ENCODE measurements at places on chromosomes 6 and 20.

- DNase-seq = no peak
Observed at GRCh38 chr6:53524455-53524815, 20.5 kb downstream of the GCLC start.

DNA sequence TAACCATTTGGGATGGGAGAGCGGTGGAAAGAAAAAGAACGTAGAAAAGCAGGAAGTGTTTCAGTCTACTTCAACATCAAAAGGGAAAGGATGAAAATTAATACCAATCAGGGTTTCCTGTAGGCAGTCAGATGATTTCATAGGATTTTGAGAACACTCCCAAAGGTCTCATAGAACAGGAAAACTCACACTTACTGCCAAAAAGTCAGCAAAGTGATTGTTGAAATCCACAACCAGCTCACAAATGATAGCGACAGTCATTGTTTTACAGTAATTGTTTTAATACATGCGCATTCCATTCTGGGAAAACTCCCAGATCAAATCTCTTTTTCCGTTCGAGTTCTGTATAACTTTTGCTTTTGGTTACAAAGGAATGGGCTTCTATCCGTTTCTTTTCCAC, 5.3 kb upstream of the CNKSR3 start:
- DNase-seq = no peak

GRCh38 chr6:7230956-7231713, 81.9 kb downstream of the SSR1 start:
- DNase-seq = no peak

DNA sequence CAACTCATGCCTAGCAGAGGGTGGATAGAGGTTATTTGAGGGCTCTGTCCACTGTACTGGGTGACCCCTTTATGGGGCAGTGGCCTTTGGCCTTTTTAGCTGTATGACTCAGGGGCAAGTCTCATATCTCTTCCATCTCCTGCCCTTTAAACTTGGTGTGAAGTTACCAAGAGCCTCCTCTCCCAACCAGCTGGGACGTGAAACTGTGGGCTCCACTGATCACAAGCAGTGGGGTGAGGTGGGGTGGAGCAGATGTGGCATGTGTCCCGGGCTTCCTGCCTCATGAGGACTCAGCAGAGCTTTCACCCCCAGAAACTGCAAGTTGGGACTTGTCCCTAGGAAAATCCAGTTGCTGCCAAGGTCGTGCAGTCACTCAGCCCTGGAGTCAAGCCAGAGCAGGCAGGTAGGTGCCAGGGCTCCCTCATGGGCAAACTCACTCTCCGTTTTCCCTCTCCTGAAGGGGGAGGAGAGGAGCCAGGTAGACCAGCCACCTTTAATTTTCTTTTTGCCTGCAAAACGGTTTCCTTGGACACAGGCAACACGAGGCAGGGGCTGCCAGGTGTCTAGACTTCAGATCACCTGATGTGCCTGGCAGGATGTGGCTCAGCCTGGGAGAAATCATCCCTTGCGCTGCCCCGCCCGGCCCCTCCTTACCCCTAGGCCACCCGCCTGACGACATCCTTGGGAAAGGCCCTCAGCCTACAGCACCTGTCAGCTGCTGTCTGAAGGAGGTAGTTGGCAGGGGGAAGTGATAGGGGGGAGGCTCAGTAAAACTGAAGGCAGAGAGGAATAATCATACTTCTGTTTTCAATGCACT, 4.0 kb downstream of the CDKN1A start:
- DNase-seq = no peak

GRCh38 chr20:17967521-17968365, 851 bp downstream of the SNX5 start:
- no peak for DNase-seq

DNA sequence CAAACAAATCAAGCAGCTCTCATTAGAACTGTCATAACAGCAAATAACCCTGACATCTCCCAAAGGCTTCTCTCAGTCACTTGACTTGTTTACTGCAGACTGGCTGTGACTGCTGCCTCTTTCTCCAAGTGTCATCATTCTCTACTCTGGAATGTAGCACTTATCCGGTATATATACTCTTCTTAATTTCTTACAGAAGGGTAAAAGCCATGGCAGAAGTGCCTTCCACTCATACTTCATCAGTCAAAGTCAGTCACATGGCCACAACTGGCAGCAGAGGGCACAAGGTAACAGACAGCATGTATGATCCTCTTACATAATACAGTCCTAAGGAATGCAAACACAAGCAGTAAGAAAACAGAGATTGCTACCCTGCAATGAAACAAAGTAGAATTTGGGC, 9.3 kb downstream of the NAPB start:
- no peak for DNase-seq

DNA sequence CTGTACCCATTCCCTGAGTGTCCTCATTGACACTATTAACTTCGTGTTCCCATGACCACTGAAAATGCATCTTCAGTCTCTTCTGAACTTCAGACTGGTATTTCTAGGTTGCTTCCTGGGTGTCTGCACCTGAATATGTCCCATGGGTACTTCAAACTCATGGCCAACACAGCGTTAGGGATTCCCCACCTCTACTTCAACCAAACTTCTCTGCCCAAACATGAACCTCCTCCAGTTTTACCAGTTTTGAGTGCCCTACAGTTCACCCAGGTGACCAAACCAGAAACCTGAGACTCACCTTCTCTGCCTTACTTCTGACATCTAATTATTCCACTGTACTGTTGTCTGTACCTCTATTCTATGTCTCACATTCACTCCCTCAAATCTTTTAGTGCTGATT, 99.5 kb upstream of the SUPT3H start:
- DNase-seq = no peak

- no peak for DNase-seq
Observed at GRCh38 chr6:105537981-105538578, 135.2 kb upstream of the PREP start.

DNA sequence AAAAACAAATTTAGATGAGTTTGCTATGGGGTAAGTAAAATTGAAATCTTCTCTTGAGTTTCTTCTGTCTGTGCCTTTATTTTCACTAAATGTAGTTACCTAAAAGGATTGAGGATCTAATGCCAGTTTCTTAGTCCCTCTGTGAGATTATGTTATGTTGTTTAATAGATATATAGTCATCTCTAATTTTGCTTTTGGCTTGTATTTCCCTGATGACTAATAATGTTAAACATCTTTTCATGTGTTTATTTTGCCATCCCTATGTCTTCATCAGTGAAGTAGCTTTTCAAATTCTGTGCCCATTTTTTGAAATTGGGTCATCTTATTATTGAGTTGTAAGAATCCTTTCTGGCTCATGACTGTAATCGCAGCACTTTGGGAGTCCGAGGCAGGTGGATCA, 13.7 kb downstream of the QRSL1 start:
- no peak for DNase-seq

GRCh38 chr6:23334360-23334759, 765.0 kb downstream of the HDGFL1 start:
- no peak for DNase-seq

GRCh38 chr6:70113171-70113570, 189.7 kb downstream of the COL9A1 start:
- DNase-seq = no peak

DNA sequence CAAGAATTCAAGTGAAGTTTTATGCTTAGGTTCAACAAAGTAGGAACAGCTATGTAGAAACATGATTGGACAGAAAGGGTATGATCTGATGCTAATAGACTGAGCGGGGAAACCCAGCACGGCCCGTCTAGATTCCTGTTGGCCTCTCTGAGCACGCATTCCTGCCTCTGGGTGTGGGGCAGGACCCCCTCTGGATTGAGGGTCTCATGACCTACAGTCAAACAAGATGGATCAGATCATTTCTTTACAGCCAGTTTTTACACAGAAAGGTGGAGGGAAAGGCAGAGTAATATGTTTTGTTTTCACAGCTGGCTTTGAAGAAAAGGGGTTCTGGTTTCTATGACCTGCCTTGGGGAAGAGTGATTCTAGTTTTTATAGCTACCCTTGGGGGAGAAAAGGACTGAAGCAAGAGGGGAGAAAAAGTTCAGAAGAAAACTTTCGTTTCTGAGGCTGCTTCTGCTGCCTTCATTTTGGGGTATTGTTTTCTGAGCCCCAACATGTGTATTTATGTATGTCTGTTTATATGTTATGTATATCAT, 99.6 kb upstream of the SLC22A16 start:
- no peak for DNase-seq

DNA sequence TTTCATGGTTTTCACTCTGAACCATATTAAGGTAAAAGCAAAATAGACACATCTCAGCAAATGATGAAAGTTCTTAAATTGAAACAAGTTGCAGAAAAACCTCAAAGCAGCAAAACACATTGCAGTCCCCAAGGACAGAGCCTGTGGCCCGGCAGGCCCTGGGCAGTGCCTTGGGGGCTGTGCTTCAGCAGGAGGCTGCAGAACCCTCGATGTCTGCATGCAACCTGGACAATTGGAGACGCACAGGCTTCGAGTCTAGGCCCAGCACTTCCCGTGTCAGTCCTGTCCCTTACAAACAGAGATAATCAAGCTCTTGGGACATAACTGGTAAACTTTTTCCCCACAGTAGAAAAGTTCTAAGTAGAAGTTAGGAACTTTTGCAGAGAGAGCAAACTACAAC, 9.2 kb downstream of the PYGB start:
- DNase-seq = no peak

- no peak for DNase-seq
Observed at GRCh38 chr6:125656287-125656870, 93.1 kb upstream of the HEY2 start.

DNA sequence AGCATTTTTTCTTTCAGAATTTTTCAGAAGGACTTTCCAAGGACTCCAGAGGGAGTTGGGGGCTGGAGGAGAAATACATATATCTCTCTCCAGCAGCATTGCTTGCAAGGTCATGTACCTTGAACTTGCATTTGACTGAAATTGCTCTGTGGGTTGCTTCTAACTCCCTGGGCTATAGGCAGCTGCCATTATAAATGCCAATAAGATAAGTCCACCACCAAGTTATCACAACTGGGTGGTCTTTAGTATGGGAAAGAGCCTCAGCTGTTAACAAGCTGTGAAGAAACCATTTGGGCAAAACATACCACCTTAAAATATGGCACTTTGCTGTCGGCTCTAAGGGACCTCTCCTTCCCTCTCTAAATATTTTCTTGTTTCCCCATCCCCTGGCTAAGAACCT, 20.9 kb upstream of the CITED2 start:
- DNase-seq = no peak

- no peak for DNase-seq
Observed at GRCh38 chr20:45752746-45753145, 30.6 kb downstream of the SPINT4 start.

- no peak for DNase-seq
Observed at GRCh38 chr6:102759415-102759814, 1365.9 kb downstream of the GRIK2 start.

GRCh38 chr20:62938105-62938888, at the start of gene GID8:
GID8 (plus strand) TSS chr20:62938147; CDS start chr20:62941503, 3,356 bp downstream.
- DNase-seq = peak; percentile 81

- peak; percentile 39 for DNase-seq
Observed at GRCh38 chr20:10225439-10226060, 6.9 kb downstream of the SNAP25 start.

DNA sequence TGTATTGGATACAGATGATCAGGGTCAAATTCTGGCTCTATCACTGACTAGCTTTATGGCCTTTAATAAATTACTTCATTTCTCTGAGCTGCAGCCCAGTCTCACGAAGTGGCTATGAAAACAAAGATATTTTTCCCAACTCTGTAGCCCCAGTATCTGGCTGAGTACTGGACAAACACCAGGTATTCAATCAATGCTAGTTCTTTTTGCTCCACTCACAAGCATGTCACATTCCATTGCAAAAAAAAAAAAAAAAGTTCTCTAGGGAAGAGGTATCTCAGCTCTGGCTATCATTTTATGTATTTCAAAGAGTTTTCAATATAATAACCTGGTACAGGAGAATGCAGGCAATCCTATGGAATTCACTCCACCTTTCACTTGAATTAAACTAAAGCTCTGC, 3.1 kb downstream of the CHD6 start:
- no peak for DNase-seq

DNA sequence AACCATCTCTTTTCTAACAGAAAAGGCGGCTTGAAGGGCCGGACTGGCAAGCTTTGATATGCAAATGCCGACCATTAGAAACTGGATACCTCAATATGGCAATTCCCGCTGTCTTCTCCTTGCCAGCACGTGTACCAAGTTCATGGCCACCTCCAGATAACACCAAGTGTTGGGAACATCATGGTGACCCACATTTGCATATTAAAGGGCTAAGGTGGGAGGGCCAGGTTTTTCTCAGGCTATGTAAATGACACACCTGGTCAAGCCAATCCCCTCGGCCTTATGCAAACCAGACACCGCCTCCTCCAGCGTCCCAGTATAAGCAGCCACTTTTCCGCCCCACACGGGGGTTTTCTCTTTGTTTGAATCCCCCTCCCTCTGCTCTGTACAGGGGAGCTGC, 110.7 kb downstream of the DACT2 start:
- peak; percentile 57 for DNase-seq

- DNase-seq = no peak
Observed at GRCh38 chr6:150177952-150178520, 35.2 kb downstream of the PPP1R14C start.

DNA sequence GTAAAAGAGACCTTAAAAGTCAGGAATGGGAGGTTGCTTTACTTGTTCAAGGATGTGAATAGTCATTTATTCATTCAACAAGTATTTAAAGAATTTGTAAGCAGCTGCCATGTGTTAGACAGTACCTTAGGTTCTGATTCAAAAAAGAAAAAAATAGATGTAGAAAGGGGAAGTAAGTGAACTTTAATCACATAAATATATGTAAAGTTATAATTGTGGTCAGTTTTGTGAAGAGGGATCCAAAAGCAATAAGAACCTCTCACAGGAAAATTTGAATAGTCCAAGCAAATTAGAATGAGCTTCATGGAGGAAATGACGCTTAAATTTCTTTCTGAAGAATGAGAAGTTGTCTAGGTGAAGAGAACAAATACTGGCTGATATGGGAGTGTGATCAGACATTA, 596.1 kb upstream of the CITED2 start:
- no peak for DNase-seq

DNA sequence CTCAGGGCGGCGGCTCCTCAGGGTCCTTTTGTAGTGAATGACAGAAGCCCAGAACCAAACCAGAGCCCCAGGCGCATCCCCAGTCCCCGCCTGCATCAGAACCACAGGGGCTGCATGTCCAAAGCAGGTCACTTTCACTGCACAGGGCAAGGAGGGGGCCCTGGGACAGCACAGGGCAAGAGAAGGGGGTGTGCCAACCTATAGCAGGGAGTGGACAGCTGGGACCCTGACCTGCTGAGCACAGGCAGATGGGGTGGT, 501.4 kb downstream of the PREX1 start:
- no peak for DNase-seq

DNA sequence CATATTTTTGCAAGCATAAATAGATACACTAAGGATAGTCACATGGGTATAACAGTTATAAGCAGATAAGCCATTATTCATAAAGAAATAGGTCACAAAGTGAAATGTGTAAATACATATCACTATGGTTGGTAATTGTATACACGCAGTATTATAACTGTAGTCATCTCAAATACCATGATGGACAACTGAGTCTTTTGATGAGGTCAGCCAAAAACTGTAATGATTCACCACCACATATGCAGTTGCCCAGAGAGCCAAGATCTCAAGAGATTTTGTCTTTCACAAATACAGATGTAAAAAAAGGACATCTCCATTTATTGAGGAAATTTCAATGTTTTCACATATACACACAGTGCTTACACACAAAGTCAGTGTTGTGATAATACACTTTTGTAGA, 28.3 kb downstream of the ZNF292 start:
- no peak for DNase-seq

- DNase-seq = no peak
Observed at GRCh38 chr20:47033665-47034064, 139.0 kb downstream of the EYA2 start.

All from neural progenitor cell (in vitro differentiated cells).